PC-9 (cell line): ENCODE measurements at places on chromosomes 3 and 15. TPM values are rescaled to one million over a fixed set of nuclear protein-coding genes. Genes with fewer than 3 reads are reported as not detected.

Gene RETNLB
- total RNA-seq = not detected in 2 replicates

DNA sequence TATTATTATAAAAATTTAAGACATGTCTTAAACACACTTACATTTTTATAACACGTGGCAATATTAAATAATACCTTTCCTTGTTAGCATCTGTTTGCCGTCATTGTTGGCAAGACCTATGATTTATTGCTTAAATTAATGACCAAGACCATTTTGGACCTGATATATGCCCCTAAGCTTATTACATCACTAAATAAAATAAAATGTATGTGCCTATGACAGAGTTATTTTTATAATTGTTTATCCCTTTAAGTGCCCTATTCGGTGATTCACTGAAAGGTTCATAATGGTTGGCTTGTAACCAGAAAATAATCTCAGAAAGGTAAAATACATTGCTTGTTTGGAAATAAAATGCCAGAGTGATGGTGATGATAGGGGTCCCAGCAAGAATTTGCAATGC lies 17.5 kb downstream of the CDIN1 start:
- H3K36me3 ChIP-seq = no peaks in the 10 kb centered on the region
- no peak for DNase-seq
- H3K4me1 ChIP-seq = no peaks in the 10 kb centered on the region
- no peaks in the 10 kb centered on the region for H3K27me3 ChIP-seq

DNA sequence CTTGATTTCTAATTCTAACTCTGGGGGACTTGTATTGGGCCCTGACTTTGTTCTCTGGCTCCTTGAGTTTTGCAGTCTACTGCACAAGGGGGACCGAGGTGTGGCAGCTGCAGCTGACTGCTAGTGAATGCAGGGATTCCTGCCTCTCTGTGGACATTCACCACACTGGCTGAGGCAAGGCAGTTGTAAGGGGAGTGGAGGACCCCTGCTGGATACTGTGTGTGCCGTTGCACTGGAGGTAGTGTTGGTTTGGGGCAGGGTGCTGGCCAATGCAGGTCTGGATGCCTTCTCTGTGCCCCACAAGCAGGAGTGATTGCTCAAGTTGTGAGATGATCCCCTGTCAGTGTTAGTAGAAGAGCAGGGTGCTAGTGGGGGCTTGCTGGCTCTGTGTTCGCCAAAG lies 626.1 kb downstream of the SQOR start:
- H3K4me3 ChIP-seq = no peak overlapping the region
- H3K36me3 ChIP-seq = no peaks in the 10 kb centered on the region
- H3K27ac ChIP-seq = no peak overlapping the region
- no peak for DNase-seq
- no peaks in the 10 kb centered on the region for H3K4me1 ChIP-seq
- H3K27me3 ChIP-seq = no peaks in the 10 kb centered on the region

Gene ITPR1
- 10.4 and 11.3 TPM in 2 replicates for total RNA-seq

DNA sequence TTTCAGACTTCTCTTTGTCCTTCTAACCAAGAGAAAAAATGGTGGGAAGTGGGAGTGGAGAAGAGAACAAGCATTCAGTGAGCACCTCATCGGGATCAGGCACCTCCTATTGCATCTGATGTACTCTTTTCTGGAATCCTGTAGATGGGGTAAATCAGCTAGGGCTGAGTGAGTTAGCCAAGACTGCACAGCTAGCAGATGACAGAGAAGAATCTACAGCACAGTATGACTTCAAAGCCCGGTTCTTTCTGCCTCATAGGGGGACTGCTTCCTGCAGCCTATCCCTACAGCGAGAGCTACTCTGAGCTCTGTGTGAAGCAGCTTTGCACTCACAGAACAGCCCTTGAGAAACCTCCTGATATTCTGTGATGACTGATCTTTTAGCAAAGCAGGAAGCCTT lies 275.2 kb upstream of the MEIS2 start:
- no peaks in the 10 kb centered on the region for H3K4me1 ChIP-seq
- DNase-seq = no peak
- H3K4me3 ChIP-seq = no peak overlapping the region

GRCh38 chr15:88874275-88874674 lies 21.1 kb downstream of the HAPLN3 start:
- H3K36me3 ChIP-seq = no peaks in the 10 kb centered on the region
- peaks cover 68% of the 10 kb centered on the region for H3K27me3 ChIP-seq
- no peak overlapping the region for H3K27ac ChIP-seq
- H3K4me3 ChIP-seq = no peak overlapping the region
- no peaks in the 10 kb centered on the region for H3K4me1 ChIP-seq

Gene NME9
- total RNA-seq = 1.3 TPM in 1 of 2 replicates, not detected in the other

Gene KLHL40
- total RNA-seq = not detected in 2 replicates

GRCh38 chr3:105210141-105210540 lies 156.6 kb upstream of the ALCAM start:
- no peaks in the 10 kb centered on the region for H3K4me1 ChIP-seq
- H3K27ac ChIP-seq = no peak overlapping the region
- no peak for DNase-seq
- H3K27me3 ChIP-seq = no peaks in the 10 kb centered on the region

Gene MST1
- total RNA-seq = 10.4 and 16.8 TPM in 2 replicates

DNA sequence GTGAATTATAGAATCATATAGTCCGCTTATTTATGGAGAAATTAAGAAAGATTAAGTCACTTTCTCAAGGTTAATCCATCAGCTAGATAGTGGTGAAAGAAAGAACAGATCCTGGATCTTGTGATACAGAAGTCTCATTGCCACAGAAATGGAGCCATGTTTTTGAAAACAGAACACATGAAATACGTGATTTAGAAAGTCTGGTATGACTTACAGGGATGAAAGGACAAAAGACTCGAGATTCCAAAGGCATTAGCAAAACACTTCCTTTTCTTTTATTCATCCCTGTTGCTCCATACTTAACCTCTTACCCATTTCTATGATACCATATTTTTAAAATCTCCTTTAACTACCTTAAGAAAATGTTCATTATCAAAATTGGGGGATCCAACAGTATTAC lies 40.0 kb upstream of the TEX9 start:
- no peak for DNase-seq
- H3K27me3 ChIP-seq = no peaks in the 10 kb centered on the region
- H3K36me3 ChIP-seq = no peaks in the 10 kb centered on the region
- no peak overlapping the region for H3K4me3 ChIP-seq
- no peak overlapping the region for H3K27ac ChIP-seq

DNA sequence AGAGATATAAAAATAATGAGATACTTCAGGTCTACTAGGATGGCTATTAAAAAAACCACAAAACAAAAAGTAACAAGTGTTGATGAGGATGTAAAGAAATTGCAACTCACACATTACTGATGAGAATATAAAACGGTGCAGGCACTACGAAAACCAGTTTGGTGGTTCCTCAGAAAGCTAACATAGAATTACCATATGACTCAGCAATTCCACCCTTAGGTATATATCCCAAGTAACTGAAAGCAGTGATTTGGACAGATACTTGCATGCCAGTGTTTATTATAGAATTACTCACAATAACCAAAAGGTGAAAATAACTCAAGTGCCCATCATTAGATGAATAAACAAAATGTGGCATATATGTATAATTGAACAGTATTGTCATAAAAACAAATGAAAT lies 87.5 kb upstream of the MELTF start:
- peak overlapping the region; percentile 76 for H3K27ac ChIP-seq
- no peak overlapping the region for H3K4me3 ChIP-seq
- peak; percentile 7 for DNase-seq
- no peaks in the 10 kb centered on the region for H3K27me3 ChIP-seq

GRCh38 chr15:49064884-49065283 lies 18.6 kb upstream of the SECISBP2L start:
- no peak for DNase-seq
- no peaks in the 10 kb centered on the region for H3K36me3 ChIP-seq
- H3K4me1 ChIP-seq = no peaks in the 10 kb centered on the region
- no peak overlapping the region for H3K27ac ChIP-seq
- H3K4me3 ChIP-seq = no peak overlapping the region
- peaks cover 5% of the 10 kb centered on the region; the same call in 1 of the 2 replicates for H3K27me3 ChIP-seq

GRCh38 chr3:51501833-51502561 lies 2.2 kb upstream of the DCAF1 start:
- H3K36me3 ChIP-seq = no peaks in the 10 kb centered on the region
- H3K4me1 ChIP-seq = no peaks in the 10 kb centered on the region; the same call in 1 of the 2 replicates
- no peak overlapping the region for H3K4me3 ChIP-seq
- no peak overlapping the region for H3K27ac ChIP-seq

DNA sequence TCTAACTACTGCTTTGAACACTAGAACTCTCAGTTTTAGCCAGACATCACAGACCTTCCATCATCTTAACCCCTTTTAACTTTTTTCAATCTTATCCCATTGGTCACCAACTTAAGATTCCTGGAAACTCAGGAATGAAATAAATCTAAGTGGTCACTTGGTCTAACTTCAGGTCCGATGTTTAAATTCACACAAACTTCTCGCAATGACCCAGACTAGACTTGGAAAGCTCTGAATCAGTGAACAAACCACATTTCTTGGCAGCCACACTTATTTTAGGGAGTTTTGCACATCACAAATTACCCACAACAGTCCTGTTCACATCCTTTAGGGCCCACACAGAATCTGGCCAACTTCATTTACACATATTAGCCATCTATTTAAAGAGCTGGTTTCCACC lies 118.9 kb downstream of the MAGI1 start:
- H3K27me3 ChIP-seq = no peaks in the 10 kb centered on the region
- no peak for DNase-seq
- H3K4me1 ChIP-seq = no peaks in the 10 kb centered on the region
- no peak overlapping the region for H3K4me3 ChIP-seq

Gene PLS1
- 50.4 and 53.8 TPM in 2 replicates for total RNA-seq

DNA sequence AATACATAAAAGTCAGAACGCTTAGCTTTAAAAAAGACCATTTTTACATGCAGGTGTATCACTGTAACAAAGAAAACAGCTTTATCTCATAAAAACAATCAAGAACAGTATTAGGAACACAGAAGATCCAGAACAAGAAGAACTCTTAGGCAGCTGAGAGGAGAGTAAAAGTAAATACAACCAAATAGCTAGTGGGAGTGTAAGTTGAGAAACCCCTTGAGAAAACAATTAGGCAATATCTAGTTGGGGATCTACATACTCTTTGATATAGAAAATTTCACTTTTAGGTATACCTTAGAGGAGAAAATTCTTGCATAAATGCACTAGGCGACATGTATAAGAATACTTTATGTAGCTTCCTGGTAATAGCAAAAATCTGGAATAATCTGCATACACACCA lies 7.5 kb downstream of the TMF1 start:
- no peak for DNase-seq
- H3K4me3 ChIP-seq = no peak overlapping the region
- H3K36me3 ChIP-seq = 0 out of 2 replicates have a peak, but pooled peaks cover 16% of the 10 kb centered on the region
- no peak overlapping the region for H3K27ac ChIP-seq
- no peaks in the 10 kb centered on the region for H3K27me3 ChIP-seq
- H3K4me1 ChIP-seq = no peaks in the 10 kb centered on the region

GRCh38 chr15:29528276-29528675 lies 258.7 kb upstream of the NSMCE3 start:
- no peaks in the 10 kb centered on the region for H3K36me3 ChIP-seq
- H3K27me3 ChIP-seq = no peaks in the 10 kb centered on the region
- no peak for DNase-seq
- H3K4me3 ChIP-seq = no peak overlapping the region
- no peak overlapping the region for H3K27ac ChIP-seq

GRCh38 chr15:45670511-45670910 lies 35.7 kb downstream of the SQOR start:
- no peaks in the 10 kb centered on the region for H3K4me1 ChIP-seq
- no peaks in the 10 kb centered on the region for H3K27me3 ChIP-seq
- no peak for DNase-seq
- H3K36me3 ChIP-seq = no peaks in the 10 kb centered on the region
- H3K27ac ChIP-seq = no peak overlapping the region

DNA sequence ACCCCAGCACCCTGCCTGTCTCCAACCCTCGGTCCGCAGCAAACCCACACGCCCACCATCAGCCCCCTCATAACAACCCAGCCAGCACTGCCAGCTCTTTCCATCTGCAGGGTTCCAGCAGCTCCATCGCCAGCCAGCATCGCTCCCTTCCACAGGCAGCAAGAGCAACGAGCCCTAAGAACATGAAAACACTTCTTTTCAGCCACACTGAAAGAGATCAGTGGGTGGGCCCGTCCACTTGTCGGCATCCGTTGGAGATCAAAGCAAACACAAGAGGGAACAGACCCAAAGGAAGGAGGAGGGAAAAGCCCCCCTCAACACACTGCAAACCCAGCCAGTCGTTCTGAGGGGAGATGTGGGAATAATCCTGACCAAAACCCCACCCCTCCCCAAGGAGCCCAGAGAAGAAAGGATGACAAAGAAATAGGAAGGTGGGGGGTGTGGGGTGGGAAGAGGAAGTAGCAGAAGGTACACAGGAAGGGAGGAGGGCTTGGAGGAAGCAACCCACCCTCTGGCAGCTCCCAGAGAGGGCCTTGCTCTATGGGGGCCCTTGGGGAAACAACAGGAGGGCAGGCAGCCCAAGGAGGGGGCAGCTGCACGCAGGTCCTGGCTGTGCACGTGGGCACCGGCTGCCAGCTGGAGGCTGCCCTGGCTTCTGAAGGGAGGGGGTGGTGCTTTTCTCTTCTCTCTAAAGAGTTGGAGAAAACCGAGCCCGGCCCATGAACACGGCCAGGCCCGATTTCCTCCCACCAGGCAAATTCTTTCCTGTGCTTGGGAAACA lies 473.6 kb upstream of the PROK2 start:
- no peaks in the 10 kb centered on the region; the same call in 1 of the 2 replicates for H3K27me3 ChIP-seq
- H3K4me3 ChIP-seq = no peak overlapping the region
- no peaks in the 10 kb centered on the region for H3K4me1 ChIP-seq
- H3K36me3 ChIP-seq = no peaks in the 10 kb centered on the region

DNA sequence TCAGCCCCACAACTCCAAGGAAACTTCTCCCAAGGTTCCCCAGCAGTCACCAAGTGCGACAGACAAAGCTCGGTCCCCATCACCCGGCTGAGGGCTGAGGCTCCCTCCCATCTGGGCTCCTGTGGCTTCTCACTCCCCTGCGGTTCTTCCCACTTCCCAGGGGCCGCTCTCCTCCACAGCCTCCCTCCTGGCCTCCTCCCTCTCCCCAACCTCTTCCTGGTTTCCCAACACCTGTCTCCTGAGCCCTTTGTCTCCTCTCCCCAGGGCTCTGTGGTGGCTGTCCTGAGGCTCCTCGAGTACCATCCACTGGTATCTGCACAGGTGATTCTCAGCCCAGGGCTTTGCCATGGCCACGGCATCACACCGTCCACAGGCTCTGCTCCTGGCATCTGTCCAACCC lies 113.2 kb upstream of the NSMCE3 start:
- no peak for DNase-seq
- no peaks in the 10 kb centered on the region for H3K4me1 ChIP-seq
- H3K36me3 ChIP-seq = no peaks in the 10 kb centered on the region
- H3K27ac ChIP-seq = no peak overlapping the region
- no peak overlapping the region for H3K4me3 ChIP-seq

- no peak overlapping the region for H3K4me3 ChIP-seq
- H3K27ac ChIP-seq = no peak overlapping the region
- no peaks in the 10 kb centered on the region for H3K4me1 ChIP-seq
- DNase-seq = peak; percentile 67
Measured at GRCh38 chr3:16177962-16178627, 3.6 kb downstream of the GALNT15 start.

Gene PARP16
- 12.3 TPM in 2 replicates for total RNA-seq

DNA sequence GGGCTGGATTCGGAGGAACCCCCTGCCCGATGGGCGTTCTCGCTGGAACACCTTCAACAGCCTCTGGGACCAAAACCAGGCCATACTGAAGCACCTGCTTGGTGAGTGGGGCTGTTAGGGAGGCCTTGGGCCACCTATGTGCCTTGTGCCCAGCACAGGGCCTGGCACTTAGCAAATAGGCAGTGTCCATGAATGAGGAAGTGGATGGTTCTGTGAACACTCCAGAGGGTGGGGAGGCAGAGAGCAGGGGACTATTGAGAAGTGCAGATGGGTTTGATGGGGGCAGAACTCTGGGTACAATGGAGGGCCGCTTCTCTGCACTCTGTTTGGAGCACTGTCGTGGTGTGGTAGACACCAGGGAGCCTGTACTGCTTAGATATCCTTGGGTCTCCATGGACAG lies 1.5 kb downstream of the ECE2 start:
- H3K4me3 ChIP-seq = no peak overlapping the region
- no peak for DNase-seq
- H3K4me1 ChIP-seq = no peaks in the 10 kb centered on the region
- H3K27me3 ChIP-seq = peaks cover 49% of the 10 kb centered on the region
- H3K36me3 ChIP-seq = no peaks in the 10 kb centered on the region
